ENCODE measurements at places on chromosomes 6 and 20.

- no peak for DNase-seq
Observed at GRCh38 chr6:1262704-1263038, 49.2 kb upstream of the FOXQ1 start.

- peak; percentile 14 for DNase-seq
Observed at GRCh38 chr20:34753706-34754461, 49.7 kb downstream of the TP53INP2 start.

DNA sequence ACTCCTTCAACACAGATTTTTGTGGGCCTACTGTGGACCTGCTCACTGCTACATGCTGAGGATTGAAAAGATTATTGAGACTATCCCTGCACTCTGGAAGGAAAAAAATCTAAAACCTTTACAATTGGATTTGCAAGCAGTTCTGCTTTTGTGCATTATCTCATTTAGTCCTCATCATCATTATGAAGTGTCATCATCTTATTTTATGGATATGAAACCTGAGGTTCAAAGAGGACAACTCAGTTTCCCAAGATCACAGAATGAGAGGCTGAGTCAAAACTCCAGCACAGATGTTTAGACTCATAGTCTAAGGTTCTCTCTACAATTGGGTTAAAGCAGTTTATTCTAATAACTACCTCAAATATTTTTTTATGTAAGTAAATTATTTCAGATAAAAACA is 160.2 kb upstream of the MARCKS start:
- peak; percentile 21 for DNase-seq

GRCh38 chr6:15086348-15087158 is 159.3 kb upstream of the JARID2 start:
- DNase-seq = no peak
